Lung microvascular endothelial cell (primary cell): ENCODE measurements at places on chromosomes 7 and 10.

- peak; percentile 56 for DNase-seq
Measured at GRCh38 chr10:72096115-72097000, 8.0 kb upstream of the SPOCK2 start.

DNA sequence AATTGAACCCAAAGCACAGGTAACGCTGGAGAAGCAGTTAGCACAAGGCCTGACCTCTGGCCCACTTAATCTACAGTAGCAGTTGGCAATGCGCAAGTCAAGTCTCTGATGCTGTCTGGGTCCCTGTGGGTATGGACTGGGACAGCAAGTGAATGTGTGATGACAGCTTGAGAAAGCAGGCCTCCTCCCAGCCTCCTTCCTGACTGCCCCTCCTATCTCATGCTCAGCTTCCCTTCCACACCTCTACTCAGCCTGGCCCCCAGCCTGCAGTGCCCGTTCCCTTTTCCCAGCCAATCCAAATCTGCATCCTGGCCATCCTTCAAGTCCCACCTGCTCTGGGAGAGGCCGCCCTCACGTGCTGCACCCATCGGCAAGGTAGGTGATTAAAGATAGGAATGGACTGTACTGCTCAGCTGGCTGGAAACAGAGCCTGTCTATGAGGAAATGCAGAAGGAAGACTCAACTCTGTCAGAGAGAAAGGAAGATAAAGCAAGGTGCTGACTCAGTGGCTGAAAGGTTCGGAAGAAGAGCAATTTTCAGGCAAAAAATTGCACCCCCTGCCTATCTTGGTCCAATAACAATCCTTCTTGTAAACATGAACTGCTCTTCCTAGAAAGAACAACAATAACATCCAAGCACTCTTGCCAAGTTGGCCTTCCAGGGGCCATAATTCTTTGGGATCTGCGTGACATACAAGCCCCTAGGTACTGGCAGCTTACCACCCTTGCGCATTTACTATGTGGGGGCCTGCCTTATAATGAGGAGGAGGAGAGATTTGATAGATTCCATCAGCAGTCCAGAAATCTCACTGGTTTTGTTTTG lies 16.6 kb upstream of the FGFR2 start:
- no peak for DNase-seq

- no peak for DNase-seq
Measured at GRCh38 chr7:103466814-103467213, 20.8 kb upstream of the SLC26A5 start.

DNA sequence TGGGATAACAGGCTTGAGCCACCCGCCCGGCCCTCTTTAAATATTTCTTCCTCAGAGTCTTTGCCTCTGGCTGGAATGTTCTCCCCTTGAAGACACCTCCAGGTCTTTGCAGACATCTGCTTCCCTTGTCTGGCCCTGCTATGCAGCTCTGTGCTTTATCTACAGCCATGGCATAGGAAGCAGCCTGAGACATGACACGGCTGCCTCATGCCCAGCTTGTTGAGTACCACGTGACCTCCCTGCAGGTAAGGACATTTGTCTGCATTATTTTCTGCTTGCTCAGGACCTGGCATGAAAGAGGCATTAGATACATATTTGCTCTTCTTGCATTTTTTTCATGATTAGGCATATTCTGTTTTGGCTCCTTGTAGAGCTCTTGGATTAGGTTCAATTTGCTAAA lies 113.8 kb upstream of the KLF6 start:
- no peak for DNase-seq

- DNase-seq = no peak
Measured at GRCh38 chr10:66941491-66941890, 15.7 kb downstream of the LRRTM3 start.

GRCh38 chr10:78361031-78361430 lies 327.4 kb downstream of the RPS24 start:
- no peak for DNase-seq

DNA sequence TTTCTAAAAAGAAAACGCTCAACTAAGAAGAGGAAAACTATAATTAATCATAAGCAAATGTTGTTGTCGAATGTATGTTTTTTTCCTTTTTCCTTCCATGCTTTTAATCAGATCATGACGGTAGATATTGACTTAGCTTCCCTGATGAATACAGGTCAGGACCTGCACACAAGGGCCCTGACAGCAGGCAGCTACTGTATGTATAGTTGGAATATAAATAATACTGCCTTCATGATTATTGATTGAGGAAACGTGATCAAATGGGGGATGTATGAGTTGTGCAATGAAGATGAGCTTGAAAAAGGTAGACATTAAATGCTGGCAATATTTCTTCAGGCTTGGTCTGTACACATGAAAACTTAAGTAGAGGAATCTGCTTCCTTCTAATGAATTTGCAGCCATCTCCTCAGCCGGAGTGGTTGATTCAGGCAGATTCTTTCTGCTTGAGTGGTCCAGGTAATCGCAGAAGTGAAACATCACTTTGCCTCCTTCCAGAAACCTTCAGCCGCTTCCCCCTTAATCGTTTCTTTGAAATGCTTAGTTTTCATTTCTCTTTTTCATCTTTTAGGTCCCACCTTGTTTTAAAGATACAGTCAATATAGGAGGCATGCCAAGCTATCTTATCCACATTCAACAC lies 656.5 kb downstream of the SDK1 start:
- DNase-seq = no peak

GRCh38 chr7:102469972-102470825 lies 5.4 kb downstream of the LRWD1 start:
- DNase-seq = no peak

DNA sequence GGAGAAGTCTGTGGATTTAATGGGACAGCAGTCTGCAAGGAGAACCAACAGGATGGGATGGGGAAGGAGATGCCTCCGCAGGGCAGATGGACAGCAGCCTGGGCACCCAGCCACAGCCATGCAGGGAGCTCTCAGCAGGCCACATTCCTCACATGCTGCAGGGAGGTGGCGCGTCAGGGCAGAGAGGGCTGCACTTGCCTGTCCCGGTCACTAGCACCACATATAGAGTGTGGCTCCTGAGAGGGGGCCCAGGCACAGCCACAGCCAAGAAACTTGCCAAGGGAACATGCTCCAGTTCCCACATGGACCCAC lies 86.8 kb upstream of the ZMIZ1 start:
- no peak for DNase-seq

DNA sequence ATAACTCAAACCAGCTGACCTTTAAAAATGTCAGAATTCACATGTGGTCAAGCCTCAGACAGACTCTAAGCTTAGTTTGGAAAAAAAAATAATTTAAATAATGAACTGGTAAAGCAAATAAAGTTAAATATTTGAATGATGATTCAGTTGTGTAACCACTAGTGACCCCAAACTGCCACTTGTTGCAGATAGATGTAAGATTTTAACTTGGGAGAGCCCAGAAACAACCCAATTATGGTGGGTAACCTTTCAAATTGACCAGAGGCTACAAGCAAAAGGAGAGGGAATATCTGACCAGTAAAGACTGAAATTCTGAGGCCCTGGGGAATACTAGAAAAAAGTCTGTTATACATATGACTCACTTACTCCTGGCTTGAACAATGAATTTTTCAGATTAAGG lies 268.1 kb downstream of the HPSE2 start:
- DNase-seq = no peak

DNA sequence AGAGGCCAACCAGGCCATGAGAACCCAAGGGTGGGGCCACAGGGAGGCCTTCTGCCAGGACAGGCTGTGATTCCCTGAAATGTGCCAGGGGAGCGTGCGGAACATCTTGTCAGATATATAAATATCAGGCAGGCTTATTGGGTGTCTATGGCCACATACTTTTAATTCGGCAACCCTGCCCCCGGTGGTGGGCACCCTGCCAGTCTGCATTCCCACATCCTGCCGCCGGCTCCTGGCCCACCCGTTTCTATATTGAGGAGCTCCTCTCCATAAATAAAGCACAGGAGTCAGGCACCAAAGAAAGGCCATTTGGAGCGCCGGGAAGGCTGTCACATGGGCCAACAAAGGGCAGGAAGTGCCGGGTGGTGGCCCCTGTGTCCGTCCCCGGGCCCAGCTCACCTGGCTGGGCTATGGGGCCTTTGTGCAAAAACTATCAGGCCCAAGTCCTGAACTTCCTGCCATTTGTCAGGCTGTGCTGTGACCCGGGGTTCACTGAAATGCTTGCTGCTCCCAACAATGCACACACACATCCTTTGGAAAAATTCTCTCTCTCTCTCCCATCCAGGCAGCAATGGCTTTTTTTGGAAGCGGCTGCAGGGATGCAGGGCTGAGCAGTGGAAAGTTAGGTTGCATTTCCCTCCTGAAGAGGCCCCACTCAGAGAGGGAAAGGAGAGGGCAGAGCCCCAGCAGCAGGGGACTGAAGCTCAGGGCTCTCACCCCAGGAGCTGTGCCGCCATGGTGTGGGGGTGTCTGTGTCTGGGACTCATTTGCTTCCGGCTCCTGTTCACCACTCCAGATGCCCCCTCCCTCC lies 25.0 kb upstream of the PODXL start:
- peak; percentile 38 for DNase-seq

DNA sequence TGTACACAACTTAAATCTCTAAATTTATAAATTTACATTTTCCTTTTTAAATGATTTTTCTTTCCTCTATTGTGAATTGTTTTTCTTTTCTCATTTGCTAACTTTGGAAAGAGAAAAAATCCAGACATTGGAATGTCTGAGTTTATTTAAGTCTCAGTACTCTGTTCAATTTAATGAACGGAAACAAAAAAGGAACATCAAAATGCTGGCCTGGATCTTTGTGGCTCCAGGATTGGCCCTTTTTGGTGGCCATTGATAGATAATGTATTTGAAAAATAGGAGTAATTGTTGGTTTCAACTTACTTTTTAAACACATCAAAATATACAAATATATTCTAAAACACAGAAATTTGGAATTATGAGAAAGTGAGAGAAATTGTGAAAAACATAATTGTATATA lies 336.0 kb downstream of the SUGCT start:
- DNase-seq = no peak

GRCh38 chr7:52271703-52272102 lies 763.7 kb upstream of the POM121L12 start:
- DNase-seq = no peak

DNA sequence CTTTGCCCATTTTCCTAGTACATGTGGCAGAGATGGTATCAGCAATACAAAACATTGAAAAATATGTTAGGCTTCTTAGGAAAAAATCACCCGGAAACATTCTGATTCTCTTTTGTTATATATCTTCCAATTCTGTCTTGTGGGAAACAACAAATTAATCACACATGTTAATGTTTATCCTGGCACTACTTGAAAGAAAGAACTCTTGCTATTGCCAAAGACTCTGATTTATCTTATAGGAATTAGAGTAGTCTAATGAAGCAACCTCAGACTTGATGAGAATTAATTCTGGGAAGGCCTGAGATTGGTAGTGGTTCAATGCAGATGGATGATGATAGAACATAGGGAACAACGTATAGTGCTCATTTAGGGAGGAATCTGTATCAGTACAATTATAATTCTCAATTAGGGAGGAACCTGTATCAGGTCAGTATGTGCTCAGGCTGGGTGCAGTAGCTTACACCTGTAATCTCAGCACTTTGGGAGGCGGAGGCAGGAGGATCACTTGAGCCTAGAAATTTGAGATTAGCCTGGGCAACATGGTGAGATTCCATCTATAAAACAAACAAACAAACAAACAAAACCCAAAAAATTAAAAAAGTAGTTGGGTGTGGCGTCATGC lies 50.7 kb downstream of the TAS2R16 start:
- DNase-seq = peak; percentile 0

- no peak for DNase-seq
Measured at GRCh38 chr7:138316421-138317043, 143.5 kb upstream of the TRIM24 start.

GRCh38 chr10:104688251-104689042 lies 47.4 kb downstream of the SORCS3 start:
- no peak for DNase-seq

DNA sequence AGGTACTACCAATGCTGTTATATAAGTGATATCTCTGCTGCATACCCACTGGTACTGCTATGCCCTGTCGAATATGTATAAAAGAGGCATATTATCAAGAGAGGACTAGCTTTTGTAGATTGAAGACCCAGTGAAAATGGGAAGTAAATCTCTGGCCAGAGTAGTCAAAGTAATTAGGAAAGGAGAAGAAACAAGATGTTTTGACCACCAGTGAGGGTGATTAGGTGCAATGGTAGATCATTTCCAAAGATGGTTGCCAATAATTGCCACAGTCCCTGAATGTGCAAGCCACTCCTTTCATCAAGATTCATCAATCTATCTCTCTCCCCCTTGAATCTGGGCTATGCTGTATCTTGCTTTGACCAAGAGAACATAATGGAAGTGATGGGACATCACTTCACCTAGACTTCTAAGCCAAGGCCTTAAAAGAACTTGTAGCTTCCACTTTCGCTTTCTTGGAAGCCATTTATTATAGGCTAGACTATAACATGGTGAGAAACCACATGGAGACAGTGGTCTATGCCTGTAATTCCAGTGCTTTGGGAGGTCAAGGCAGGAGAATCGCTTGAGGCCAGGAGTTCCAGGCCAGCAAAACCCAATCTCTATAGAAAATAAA lies 52.6 kb upstream of the ST8SIA6 start:
- DNase-seq = no peak

DNA sequence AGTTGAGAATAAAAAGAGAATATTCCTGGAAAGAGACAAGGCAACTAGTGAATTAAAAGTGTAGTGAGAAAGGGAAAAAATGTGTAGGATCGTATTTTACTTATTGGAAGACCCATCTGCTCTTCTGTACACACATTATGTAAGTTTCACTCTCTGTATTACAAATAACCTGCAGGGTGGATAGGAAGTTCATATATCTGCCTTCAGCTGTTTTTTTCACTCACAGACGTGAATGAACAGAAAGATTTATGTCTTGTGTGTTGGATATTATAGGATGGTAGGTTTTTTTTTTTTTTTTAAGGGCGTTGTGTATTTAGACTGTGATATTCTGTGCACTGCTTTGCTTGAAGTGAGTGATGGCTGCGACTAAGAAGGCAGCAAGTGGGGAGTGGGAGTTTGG lies 266.5 kb downstream of the AUTS2 start:
- DNase-seq = no peak

GRCh38 chr7:44274623-44274975 lies 50.8 kb downstream of the CAMK2B start:
- DNase-seq = no peak

GRCh38 chr10:66931340-66931948 lies 5.6 kb downstream of the LRRTM3 start:
- peak; percentile 65 for DNase-seq

GRCh38 chr7:96135241-96135640 lies 186.7 kb downstream of the SLC25A13 start:
- no peak for DNase-seq

DNA sequence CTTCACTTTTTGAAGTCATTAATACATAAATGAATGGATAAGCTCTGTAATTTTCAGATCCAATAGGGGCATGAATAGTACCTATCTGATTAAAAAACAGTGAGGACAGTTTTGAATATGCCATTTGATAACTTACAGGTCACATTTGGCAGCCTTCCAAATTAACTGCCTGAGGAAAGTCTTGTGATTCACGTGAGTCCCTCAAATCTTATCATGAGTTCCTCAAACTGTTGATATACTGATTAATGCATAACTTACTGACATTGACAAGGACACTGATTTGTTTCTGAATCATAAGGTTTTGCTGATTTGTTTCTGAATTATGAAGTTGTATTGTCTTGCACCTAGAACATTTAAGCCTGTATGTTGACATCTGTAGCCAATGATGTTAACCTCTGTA lies 55.1 kb downstream of the ANKMY2 start:
- DNase-seq = no peak

GRCh38 chr10:19816411-19817230 lies at the start of gene PLXDC2:
PLXDC2 (plus strand) TSS chr10:19816432.
- peak; percentile 38 for DNase-seq
